ENCODE measurements at places on chromosomes 2 and 18.
A peak's percentile ranks its signal among the peaks of the same experiment; 100 is the strongest.

- no peak for DNase-seq
Measured at GRCh38 chr2:9549420-9549819, 6.2 kb downstream of the ADAM17 start.

GRCh38 chr18:64693766-64694165 is 544.9 kb upstream of the LINC00305 start:
- peak; percentile 69 for DNase-seq

DNA sequence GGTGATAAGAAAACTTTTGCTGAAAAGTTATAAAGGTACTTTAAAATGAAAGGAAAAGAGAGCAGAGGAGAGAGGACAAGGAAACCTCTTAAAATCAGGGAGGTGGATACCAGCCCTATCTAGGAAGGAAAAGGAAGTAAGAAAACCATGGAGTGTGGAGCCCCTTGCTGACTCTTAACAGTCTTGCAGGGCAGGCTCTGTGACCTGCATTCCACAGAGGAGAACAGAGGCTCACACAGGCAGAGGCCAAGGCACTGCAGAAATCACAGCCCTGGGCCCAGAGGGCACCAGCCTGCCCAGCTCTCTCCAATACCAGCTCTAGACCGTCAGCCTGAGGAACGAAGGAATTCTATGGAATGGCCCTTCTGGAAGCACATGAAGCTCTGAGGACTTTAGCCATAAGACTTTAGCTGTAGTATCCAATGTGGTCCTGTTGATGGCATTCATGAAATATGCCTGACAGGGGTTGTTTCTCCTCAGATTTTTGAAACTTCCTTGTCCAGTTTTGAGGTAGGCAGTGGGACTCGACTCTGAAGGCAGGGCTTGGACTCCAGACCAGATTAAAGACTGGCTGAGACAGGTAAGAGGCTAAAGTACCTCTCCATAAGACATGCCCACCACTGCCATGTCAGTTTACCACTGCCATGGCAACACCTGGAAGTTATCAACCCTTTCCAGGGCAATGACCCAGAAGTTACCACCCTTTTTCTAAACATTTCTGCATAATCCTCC is 216.3 kb downstream of the ANAPC1 start:
- peak; percentile 73 for DNase-seq

- DNase-seq: no peak
Measured at GRCh38 chr2:30826481-30826880, 19.2 kb upstream of the CAPN13 start.

DNA sequence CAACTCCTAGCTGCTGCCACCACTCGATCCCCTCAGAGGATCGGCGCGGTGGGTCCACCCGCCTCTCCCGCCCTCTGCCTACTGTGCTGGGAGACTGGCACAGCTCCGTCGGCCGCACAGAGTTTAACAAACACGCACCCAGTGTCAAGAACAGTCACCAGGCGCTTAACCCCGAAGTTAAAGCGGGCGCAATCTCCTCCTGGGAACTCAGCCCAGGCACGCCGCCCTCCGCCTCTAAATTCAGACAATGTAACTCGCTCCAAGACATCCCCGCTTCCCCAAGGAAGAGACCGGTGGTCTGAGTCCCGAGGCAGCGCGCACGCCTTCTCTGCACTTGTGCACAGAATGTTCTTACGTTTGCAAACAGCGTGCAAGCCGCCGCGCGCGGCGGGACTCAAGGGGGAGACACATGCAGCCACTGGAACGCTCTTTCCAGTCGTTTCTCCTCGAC is 533 bp downstream of the CXCR4 start:
- DNase-seq: peak; percentile 13

DNA sequence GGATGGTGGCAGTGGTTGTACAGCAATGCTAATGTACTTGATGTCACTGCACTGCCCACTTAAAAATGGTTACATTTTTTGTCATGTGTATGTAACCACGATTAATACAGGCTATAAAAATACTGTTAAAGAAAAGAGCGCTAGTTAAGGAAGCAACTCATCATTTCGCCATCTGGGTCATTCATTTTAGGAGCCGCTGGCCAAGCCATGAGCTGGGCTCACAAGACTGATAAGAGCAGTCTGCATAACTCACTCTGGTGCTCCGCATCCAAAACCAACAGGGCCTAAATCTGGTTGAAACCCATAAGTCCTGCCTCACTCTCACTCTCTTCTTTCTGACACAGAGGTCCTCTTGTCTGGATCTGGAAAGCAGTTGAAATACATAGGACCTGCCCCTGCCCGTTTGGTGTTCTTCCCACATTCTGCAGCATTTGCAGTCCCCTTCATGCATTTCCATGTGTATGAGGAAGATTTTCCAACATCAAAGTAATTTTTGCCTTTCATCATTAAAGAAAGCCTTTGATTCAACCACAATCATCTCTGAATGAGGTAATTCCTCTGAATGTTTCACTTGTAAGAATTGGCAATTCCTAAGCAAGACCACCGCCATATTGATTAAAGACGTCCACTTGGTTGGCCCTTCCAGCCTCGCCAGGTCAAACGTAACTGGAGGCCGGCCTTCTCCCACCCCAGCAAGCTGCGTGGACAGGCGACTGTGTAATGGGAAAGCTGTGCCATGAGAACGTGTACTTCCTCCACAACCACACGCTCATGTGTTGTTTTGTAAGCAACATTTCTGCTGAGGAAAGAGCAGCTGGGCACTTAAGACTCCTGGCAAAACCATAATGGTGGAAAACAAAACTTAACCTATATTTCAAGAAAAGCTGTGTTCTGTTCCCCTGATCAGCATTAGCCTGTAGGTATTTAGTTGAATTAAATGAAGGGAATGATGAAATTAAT is 112.2 kb downstream of the VAPA start:
- DNase-seq: no peak

DNA sequence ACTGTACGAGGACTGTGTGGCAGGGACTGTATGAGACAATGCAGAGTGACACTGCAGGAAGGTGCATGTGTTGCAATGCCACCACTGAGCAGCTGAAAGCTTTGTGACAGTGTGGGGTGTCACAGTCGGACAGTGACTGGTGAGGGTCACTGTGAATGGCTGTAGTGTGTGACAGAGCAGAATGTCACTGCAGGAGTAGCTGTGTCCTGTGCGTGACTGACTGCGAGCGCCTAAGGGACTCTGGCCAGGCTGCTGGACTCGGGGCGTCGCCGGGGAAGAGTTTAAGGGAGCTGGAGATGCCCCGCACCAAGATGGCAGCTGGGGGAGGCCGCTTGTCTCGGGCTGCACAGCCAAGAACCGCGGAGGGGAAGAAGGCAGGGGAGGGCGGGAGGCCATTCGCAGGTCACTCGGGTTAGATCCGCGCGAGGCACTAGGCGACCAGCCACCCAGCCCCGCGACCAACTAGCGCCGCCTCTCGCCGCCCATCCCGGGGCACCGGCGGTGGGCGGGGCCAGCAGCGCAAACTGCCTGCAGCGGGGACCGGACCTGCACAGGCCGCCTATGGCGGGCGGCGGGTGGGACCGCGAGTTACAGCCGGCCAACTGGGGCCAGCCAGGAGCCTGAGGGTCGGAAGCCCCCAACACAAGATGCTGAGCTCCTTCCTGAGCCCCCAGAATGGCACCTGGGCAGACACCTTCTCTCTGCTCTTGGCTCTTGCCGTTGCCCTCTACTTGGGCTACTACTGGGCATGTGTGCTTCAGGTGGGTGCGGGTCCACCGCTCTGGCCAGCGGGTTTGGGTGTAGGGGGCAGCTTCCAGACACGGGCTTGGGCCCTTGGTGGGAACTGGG is at the start of gene ABHD1:
ABHD1 (plus strand) TSS at position 514 of the 849 bp plus-strand sequence; CDS start at position 648, 134 bp downstream.
- DNase-seq: peak; percentile 7

- DNase-seq: no peak
Measured at GRCh38 chr2:70482401-70482800, 71.2 kb downstream of the TGFA start.

DNA sequence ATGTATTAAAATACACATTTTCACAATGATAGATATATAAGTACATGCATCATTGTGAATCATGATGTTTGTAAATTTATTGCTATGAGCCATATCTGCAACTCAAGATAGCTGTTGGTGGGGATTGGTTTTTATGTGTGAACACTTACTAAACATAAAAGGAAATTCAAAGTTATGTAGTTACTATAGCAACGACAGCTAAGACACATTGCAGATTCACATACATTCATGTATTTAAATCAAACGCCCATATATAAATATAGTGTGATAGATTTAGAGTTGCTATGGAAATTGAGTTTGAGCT is 65.6 kb downstream of the MAPRE2 start:
- no peak for DNase-seq

GRCh38 chr18:79739440-79739778 is 58.3 kb upstream of the KCNG2 start:
- no peak for DNase-seq

GRCh38 chr2:123040506-123040905 is 984.6 kb upstream of the CNTNAP5 start:
- DNase-seq: no peak

DNA sequence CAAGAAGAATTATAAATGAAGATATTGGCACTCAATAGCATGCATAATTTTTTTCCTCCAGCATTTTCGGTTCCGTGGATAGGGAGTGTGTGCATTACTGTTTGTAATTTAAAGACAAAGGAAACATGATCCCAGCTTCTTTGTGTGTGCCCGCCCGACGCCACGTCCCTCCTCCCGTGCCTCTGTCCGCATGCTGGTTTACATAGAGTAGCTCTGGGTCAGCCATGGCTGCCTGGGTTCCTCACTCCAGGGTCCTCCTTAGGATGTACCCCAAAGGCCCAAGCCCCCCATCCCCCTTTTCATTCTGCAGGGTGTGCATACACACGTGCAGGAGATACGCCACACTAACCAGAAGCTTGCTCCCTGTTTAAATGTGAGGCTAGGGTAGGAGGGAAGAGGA is 214.7 kb downstream of the KLHL29 start:
- DNase-seq: no peak

DNA sequence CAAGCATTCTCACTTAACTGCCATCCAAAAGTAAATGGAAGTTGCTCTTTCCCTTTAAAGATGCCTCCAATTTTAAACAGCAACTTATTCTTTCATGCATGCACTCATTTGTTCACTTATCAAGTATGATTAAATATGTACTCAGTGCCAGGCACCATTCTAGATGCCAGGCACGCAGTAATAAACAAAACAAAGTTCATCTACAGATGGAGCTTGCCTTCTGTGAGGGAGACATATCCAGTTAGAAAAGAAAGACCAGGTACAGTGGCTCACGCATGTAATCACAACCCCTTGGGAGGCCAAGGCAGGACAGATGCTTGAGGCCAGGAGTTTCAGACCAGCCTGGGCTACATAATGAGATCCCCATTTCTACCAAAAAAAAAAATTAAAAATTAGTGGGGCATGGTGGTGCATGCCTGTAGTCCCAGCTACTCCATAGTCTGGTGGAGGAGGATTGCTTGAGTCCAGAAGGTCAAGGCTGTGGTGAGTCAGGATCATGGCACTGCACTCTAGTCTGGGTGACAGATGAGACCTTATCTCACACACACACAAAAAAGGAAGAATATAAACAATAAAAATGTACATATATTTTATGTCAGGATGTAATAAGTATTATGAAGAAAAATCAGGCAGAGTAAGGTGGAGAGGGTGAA is 19.2 kb upstream of the CCDC141 start:
- no peak for DNase-seq

DNA sequence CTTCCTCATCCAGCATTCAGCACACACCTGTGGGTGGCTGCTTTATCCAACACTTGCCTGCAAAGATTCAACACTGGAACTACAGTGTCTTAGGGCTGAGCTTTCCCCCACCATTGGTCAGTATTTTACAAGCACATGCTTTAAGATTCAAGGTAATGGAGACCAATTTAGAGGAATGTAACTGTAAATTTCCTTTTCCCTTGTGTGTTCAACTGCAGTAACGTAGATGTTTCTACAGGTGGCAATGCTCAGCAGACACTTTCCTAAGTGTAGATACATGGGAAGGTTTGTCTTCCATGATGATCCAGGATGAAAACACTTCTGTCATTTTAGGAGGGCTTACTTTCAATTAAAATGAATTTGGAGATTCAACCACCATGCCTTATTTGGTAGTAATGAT is 143.6 kb upstream of the PXDN start:
- DNase-seq: peak; percentile 10

- no peak for DNase-seq
Measured at GRCh38 chr2:26568076-26568890, 72.9 kb downstream of the CIB4 start.

GRCh38 chr2:1510176-1510575 is 96.9 kb downstream of the TPO start:
- no peak for DNase-seq

- no peak for DNase-seq
Measured at GRCh38 chr2:241029599-241030332, 31.3 kb downstream of the SNED1 start.

- DNase-seq: no peak
Measured at GRCh38 chr2:240688553-240688919, 3.1 kb upstream of the AQP12A start.

DNA sequence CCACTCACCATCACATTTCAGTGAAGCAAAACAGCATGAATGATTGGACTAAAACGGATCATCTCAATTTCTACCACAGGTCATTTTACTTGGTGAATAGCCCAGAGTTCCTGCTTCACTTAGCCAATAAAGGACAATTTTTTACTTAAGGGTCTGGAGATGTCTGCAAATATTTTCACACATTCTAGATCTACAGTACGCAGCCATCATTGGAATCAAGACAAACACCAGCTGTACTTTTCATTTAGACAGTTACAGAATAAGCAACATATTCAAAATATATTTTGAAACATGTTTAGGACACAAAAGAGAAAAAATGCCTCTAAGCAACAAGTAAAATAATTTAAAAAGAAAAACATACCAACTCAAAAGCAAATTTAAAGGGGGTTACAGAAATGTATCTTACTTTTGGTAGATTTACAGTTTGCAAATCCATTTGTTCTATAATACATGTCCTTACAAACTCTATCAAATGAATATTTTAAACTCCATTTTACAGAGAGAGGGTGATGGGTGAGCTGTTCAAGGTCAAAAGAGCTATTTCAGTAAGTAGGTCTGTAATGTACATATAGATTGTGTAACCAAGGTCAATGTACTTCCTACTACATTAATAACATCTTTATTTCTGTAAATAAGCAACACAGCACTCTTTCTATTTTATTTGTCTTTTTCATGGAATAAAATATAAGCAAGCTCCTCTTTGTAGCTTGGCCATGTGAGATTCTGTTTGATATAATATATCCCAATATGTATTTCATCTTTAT is 13.4 kb downstream of the PPP1R1C start:
- DNase-seq: no peak

DNA sequence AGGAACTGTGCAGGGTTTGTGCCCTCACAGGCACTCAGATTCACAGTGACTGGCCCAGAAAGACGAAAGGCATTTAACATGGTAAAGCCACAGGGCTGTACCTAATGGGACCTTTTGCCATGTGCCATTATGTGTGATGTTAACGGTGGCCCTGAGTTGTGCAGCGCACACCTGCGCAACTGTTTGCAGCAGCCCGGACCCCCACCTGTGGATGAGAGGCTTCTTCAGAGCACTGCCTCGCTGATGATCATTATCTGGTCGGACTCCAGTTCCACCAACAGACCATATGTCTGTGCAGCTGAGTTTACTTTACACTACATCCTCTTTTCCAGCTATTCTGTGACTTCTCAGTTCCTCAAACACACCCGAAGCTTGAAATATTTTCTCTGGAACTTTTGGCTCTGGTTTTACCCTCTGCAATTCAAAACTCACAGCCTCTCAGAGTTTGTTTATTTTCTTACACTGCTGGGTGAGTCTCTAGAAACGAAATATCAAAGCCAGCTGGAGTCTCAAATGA is 35.6 kb upstream of the UBE2F start:
- DNase-seq: peak; percentile 26

- DNase-seq: peak; percentile 86
Measured at GRCh38 chr2:188725746-188726360, 248.3 kb upstream of the COL3A1 start.

GRCh38 chr2:227509076-227509475 is 37.1 kb downstream of the AGFG1 start:
- DNase-seq: no peak
